D721Med (cell line): ENCODE measurements at places on chromosomes 1 and 21.

GRCh38 chr1:230868736-230869385 is 540 bp upstream of the C1orf198 start:
- no peak for DNase-seq

- DNase-seq, result no peak
Measured at GRCh38 chr1:119081267-119081666, 59.2 kb downstream of the WARS2 start.

DNA sequence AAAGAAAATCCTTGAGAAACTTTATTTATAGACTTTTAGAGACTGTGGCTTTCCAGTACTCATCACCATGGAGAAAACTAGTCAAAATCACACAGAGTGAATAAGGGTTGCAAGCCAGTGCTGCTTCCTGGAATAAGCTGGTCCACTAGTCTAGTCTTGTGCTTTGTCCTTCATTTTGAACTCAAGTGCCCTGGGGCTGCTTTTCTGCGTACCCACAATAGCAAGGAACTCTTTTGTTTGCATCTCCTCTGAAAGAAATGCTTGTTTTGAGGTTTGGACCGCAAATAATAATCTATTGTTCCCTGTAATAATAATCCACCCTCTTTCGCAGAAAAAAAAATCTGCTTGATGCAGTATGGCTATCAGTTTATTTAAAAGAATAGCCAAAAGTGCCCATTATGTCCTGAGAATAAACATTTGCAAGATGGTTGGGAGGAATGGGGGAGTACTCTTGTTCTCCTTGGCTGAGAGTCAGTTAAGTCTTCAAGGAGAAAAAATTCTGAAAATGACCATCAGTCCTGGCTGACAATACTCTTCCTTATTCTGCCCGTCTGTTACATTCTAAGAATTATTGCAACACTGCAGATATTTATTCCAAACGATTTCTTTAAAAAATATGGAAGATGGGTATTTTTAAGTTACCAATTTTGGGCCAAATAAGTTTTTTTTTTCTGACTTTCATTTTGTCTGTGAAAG is 41.9 kb downstream of the MPZL1 start:
- no peak for DNase-seq

DNA sequence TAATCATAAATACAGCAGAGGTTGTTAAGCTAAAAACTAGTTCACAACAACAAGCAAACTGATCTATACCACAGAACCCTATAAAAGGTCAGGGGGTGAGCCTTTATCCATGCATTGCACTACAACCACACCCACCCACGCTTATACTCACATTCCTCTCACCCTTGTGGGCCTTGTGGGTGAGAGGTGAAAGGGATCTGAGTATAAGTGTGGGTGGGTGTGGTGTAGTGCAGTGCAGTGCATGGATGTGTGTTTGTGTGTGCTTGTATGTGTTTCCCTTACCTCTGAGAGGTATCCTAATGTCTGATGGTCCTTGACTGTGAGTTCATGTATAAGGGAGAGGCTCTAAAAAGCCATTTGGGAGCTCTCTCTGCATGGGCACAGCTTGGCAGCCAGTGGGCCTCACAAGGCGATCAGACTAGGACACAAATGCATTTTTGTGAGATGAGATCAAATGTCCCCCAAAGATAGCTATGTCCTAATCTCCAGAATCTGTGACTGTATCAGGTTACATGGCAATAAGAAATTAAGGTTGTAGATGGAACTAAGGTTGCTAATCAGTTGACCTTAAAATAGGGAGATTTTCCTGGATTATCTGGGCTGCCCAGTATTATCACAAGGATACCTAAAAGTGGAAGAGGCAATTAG is 95.5 kb upstream of the DPT start:
- DNase-seq, result no peak

GRCh38 chr1:105101261-105101660 is 1351.6 kb downstream of the AMY1C start:
- no peak for DNase-seq

DNA sequence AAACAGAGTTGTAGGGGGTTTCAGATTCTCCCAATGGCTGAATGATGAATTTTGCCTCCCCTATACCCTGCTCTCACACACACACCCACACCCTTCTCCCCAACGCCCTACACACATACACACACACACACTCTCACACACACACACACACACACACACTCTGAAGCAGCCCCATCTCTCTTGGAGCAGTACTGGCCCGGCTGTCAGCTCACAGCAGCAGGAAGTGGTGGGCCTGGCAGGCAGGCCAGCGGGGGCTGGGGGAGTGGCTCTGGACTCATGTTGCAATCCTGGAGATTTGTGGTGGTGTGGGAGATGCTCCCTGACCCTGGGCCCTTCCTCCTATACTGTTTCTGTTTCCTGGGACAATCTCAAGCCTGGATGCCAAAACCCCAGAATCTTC is 2.2 kb downstream of the IKBKE start:
- no peak for DNase-seq

DNA sequence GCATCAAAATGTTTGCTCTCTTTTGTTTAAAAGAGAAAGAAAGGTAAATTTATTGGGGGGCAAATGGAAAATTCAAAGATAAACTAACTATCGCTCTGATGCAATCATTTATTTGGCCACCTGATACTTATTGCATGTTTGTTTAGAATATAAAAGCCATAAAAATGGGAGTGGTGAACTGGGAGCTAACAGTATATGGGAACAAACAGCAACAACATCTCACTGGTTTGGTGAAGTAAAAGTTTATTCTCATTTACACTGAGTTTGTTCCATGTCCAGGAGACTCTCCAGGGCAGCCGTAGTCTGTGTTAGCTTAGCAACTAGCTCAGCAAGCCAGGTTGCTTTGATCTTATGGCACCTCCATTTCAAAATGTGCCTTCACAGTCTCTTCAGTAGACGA is 20.4 kb downstream of the C4BPA start:
- DNase-seq, result no peak

DNA sequence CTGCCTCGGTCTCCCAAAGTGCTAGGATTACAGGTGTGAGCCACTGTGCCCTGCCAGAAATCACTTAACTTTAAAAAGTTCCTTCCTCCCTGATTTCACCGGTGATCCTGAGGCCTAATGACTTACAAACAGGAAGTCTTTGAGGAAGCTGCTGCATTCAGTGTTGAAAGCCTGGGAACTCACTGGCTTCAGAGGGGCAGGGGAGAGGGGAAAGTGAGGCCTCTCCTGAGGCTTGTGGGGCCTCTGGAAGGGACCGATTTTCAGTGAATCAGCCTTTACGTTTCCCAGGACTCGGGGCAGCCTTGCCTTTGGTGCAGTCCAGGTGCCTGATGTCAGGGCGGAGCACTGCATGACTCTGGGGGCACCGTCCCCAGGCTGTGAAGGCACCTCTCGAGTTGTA is 30.1 kb upstream of the ARHGEF10L start:
- DNase-seq, result no peak

- no peak for DNase-seq
Measured at GRCh38 chr21:31087639-31088473, 49.6 kb upstream of the KRTAP19-8 start.

GRCh38 chr1:200837931-200838571 is 34.7 kb upstream of the GPR25 start:
- DNase-seq, result no peak

DNA sequence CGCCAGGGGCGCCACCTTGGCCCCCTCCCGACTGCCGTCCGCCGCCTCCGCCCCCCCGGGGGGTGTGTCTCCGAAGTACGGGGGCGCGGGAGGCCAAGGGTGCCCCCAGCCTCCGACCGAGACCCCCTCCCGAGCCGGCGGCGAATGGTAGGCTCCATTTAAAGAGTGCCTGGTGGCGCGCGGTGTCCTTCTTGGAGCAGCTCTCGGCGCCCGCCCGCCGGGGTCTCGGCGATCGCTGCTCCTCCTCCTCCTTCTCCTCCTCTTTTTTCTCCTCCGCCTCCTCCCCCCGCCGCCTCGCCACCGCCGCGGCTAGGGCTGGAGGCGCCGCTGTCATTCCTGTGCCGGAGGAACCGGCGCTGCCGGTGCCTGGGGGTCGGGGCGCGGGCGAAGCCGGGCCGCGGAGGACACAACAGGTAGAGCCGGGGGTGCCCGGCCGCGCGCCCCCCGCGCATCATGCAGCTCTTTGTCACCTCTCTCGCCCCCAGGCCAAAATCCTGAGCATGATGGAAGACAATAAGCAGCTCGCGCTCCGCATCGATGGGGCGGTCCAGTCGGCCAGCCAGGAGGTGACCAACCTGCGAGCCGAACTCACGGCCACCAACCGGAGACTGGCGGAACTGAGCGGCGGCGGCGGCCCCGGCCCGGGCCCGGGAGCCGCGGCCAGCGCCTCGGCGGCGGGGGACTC is at the start of gene KAZN:
Gene KAZN (plus strand): TSS at position 188 of the 685 bp plus-strand sequence.
- DNase-seq, result no peak

DNA sequence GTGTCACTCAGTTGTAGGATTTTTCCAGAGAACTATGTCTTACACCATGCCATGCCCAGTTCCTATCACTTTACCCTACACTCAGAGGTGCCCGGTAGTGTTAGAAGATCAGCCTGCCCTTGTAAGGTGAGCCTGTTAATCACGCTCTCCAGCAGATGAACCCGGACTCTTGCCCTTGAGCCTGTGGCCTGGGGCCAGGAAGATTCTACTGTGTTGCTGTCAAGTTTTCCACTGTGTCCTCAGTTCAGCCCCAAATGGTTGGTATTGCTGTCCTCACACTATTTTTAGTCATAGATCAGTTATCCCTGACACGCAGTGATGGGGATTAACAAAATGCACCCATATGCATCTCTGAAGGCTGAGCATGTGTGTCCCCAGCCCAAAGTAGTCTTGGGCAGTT is 105.0 kb upstream of the SPAG17 start:
- DNase-seq, result no peak

DNA sequence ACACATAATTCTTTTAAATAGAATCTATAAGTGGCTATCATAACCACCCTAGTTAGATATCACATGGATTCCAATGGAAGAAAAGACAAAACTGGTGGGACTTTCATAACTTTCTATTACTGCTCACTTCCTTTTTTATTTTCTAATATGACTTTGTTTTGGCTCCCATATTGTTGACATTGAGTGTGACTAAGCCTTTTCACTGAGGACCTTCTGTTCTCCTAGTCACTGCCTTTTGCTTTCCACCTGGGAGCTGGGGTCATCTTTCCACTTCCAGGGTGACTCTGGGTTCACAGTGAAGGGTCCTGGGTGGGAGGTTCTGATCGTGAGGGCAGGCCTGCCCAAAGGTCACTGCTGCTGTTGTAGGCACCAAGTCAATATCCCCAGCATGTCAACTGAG is 275.8 kb downstream of the TGFB2 start:
- DNase-seq, result no peak

- DNase-seq, result no peak
Measured at GRCh38 chr1:65177457-65177856, 29.5 kb downstream of the AK4 start.

DNA sequence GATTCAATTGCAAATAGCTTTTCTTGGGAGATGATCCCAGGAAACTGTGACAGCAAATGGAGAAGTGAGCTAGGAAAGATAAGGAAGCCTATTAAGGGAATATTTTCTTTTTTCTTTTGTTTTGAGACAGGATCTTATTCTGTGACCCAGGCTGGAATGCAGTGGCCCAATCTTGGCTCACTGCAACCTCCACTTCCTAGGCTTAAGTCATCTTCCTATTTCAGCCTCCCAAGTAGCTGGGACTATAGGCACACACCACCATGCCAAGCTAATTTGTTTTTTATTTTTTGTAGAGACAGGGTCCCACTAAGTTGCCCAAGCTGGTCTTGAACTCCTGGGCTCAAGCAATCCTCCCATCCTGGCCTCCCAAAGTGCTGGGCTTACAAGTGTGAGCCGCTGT is 433.7 kb downstream of the RPS6KC1 start:
- no peak for DNase-seq
